Myocyte (in vitro differentiated cells): ENCODE measurements at places on chromosomes 16 and 17. TPM values are rescaled to one million over a fixed set of nuclear protein-coding genes. Genes with fewer than 3 reads are reported as not detected.

IGSF6 gene
- total RNA-seq = not detected in 2 replicates

SRL gene
- 1.9 and 2.7 TPM in 2 replicates for total RNA-seq

MT1F gene
- total RNA-seq = not detected in 2 replicates

KIF2B gene
- not detected in 2 replicates for total RNA-seq

SERPINF2 gene
- total RNA-seq = 0.67 and 2.0 TPM in 2 replicates

SPG7 gene
- 196 and 234 TPM in 2 replicates for total RNA-seq

SOST gene
- total RNA-seq = not detected in 2 replicates

LIMD2 gene
- total RNA-seq = 3.0 and 4.3 TPM in 2 replicates

MMP25 gene
- total RNA-seq = 0.05 TPM in 2 replicates

KCNJ2 gene
- total RNA-seq = 13.9 and 97.0 TPM in 2 replicates

GRCh38 chr17:7478276-7479212 is 887 bp downstream of the ZBTB4 start:
- peak; percentile 68 for DNase-seq

DNA sequence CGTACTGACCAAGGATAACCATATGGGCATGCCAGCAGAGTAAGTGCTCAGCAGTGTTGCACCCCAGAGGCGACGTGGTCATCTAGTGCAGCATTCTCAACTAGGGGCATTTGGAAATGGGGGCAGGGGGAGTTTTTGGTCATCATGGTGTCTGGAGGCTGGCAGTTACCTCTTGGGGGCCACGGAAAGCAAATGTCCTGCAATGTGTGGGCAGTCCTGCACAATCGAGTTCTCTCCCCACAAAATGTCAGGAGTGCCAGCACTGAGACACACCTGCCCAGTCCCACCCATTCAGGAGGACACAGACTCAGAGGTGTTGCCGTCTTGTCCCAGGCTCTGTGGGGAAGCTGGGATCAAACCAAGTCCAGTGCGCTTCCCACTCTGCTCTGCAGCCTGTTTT is 3.0 kb downstream of the RASL10B start:
- DNase-seq = no peak

DNA sequence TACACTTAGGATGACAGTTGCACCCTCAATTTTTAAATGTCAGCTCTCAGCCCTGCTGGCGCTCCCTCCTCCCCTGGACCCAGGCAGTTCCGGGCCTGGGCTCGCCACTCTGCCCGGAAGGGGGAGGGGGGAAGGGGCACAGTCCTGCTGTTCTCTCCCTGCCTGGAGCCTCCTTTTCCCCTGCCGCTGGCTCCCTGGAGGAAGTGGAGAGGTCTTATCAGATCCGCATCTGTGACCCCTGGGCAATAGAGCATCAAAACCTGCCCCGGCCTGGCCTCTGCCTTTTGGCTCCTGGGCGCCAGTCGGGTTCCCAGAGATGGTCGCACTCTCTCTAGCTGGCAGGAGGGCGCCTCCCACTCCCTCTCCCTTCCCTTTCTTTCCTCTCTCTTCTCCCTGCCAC is 149.3 kb downstream of the IRF8 start:
- DNase-seq = no peak

DNA sequence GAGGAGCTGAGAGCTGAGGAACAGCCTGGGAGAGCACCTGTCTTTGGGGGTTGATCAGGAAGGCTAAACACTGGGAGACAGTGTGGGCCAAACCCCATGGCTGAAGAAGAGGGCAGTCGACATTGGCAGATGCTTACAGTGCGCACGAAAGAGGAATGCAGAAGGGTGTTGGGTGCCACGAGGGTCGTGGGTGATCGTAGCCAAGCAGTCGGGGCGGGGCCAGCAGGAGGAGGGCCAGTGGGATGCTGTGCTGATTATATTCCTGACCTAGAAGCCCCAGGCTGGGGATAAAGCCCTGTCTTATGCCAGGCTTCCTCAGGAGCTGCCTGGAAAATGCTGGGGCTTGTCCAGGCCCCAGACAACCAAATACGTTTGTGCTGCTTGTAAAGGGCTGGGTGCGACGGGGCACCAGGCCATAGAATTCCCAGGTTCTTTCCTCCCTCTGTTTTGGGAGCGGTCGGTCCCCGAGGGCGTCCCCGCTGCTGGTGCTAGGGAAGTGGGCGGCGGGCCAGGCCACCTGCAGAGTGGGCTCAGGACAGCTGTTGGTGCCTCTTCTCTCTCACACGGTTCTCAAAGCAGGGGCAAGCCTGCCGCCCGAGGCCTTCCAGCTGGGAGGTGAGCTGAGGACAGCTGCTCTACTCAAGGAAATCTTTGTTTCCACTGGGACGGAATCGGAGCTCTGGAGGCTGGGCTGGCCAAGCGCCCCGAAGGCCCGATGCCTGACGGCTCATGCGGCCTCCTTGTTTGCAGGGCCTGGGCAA is 10.0 kb downstream of the C1QTNF1 start:
- peak; percentile 78 for DNase-seq

DNA sequence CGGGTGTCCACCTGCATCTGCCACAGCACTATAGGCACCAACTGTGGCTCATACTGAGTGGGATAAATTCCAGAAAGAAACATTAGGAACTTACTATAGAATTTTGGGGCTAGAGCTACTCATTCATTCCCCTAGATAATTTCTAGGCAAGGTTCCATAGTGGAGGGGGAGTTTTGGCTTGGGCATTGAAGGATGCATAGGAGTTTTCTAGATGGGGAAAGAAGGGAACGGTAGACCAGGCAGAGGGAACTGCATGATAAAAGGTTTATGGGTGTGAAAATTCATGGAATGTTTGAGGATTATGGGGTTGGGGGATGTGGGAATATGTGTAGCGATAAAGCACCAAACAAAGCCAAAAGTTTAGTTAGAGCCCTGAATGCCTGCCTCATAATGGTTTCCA is 35.5 kb downstream of the IL4R start:
- DNase-seq = no peak

- no peak for DNase-seq
Measured at GRCh38 chr16:84131117-84131516, 13.9 kb downstream of the HSDL1 start.

GRCh38 chr17:14052886-14053615 is 16.3 kb upstream of the COX10 start:
- no peak for DNase-seq

- DNase-seq = peak; percentile 83
Measured at GRCh38 chr17:45098869-45099616, 33.3 kb downstream of the PLCD3 start.

- no peak for DNase-seq
Measured at GRCh38 chr16:73122604-73123391, 74.9 kb upstream of the ZFHX3 start.

- DNase-seq = no peak
Measured at GRCh38 chr17:28622186-28622585, 8.2 kb upstream of the RSKR start.

DNA sequence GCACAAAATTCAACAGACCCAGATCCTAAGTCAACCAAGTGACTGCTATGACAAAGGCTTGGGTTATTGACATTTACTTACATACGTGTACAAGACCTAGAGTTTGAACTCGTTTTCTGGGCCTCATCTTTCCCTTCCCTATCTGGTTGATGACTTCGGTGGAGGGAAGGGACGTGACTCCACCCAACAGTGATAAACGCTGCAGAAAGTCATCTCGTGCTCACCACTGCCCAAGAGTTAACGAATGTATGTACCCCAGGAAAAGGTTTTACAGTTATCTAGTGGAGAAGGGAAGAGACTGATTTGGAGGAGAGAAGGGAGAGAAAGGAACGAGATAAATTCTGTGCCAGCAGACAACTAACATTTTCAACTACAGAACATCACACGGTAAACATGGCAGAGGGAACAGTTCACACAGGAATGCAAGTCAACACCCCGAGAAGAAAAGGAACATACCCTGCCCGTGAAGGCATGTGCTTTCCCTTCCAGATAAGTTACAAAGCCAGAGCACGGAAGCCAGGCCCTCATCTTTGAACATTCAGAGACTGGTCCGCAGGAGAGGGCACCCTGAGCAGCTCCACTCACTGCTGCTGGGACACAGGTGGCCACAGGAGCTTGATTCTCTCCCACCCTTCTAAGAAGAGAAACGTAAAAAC is 13.9 kb upstream of the CYTH1 start:
- DNase-seq = no peak

DNA sequence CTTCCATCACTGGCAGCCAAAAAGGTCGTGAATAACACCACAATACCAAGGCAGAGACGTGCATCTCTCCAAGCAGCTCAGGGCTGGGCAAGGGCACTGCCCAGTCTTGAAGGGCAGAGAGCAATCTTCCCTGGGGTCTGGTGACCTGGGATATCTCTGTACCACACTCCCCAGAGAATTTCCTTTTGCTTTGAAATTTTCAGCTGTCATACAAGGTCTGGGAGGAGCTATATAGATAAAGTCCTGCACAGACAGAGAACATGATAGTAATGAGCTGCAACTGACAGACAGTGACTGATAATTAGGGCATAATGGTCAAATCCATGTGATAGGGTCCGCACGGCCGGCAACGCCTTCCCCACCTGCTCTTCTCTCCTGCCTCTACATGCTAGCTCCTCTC is 68.2 kb downstream of the DYNLRB2 start:
- DNase-seq = no peak

GRCh38 chr17:82246365-82247181 is 17.7 kb downstream of the SLC16A3 start:
- peak; percentile 77 for DNase-seq

DNA sequence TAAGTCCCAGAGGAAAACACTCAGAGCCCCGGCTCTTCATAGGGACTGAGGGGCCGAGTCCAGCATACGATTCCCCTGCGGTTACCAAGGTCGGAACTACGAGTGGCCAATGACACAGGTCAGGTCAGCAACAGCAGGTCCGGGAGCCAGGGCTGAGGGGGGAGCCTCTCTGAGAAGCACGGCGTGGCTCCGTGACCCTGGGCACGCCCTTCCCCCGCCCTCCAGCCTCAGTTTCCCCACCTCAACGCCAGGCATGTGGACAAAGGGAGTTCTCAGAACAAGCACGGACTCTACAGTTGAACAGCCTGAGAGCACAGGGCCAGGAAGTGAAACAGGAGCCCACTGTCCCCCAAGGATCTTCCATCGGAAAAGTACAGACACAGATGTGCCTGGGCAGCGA is 25.6 kb downstream of the TPSD1 start:
- DNase-seq = no peak

DNA sequence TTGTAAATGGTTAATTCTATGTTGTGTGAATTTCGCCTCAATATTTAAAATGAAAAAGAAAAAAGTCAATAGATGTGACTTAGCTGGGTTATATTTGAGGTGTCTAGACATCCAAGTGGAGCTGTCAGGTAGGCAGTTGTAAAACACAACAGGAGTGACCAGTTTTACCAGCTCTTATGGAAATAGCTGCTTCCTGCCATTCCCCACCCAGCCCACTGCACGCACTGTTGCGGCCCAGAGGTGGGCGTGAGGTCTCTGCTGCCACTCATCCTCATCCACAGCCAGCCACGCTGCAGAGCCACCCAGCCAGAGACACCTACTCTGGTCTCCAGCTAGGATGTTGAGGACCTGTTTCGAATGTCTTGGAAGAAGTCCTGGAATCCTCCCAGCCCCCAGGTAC is 3.4 kb upstream of the CARD14 start:
- DNase-seq = no peak

DNA sequence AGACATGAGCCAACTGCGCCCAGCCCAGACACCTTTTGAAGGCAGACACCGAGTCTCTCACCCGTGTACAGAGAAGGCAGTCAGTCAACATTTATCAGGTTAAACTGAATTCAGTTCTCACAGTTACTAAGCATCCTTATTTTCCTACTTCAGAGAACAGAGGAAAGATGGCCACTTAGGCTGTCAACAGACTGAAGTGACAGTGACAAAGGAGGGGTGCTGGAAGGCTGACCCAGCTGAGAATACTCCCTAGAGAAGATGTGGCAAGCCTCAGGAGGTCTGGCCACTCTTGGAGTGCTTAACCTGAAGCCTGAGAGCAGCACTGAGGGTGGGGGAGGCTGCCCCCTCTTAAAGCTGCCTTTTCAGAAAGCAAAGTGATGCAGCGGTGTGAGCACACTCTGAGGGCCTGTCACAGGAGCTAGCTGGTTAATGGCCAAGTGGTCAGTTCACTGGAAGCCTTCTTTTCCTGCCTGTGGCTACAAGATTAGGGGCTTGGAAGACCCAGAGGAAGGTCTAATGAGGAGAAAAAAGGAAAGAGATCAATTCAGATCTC is 51.0 kb upstream of the SREBF1 start:
- no peak for DNase-seq

GRCh38 chr17:77306048-77306789 is 165.4 kb downstream of the SEC14L1 start:
- no peak for DNase-seq

DNA sequence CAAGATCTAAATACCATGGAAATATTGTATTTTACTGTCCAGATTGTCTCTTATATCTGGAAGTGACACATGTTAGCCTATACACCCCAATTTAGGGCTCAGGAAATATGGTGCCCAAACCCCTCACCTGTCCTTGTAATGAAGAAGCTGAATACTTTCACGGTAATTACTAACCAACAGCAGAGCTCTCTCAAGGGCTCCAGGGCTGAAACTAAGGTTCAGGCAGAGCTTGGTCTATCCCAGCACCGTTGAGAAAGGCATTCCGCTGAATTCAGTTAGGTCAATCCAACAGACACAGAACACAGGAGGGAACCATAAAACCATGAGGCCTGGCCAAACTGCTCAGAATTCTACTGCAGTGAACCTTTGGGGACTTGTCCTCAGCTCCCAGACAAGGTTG is 14.9 kb downstream of the MYO18A start:
- no peak for DNase-seq
